Right ventricle myocardium inferior (tissue), 1 donor: ENCODE measurements at places on chromosomes 13 and 19.
A peak's percentile ranks its signal among the peaks of the same experiment; 100 is the strongest.

DNA sequence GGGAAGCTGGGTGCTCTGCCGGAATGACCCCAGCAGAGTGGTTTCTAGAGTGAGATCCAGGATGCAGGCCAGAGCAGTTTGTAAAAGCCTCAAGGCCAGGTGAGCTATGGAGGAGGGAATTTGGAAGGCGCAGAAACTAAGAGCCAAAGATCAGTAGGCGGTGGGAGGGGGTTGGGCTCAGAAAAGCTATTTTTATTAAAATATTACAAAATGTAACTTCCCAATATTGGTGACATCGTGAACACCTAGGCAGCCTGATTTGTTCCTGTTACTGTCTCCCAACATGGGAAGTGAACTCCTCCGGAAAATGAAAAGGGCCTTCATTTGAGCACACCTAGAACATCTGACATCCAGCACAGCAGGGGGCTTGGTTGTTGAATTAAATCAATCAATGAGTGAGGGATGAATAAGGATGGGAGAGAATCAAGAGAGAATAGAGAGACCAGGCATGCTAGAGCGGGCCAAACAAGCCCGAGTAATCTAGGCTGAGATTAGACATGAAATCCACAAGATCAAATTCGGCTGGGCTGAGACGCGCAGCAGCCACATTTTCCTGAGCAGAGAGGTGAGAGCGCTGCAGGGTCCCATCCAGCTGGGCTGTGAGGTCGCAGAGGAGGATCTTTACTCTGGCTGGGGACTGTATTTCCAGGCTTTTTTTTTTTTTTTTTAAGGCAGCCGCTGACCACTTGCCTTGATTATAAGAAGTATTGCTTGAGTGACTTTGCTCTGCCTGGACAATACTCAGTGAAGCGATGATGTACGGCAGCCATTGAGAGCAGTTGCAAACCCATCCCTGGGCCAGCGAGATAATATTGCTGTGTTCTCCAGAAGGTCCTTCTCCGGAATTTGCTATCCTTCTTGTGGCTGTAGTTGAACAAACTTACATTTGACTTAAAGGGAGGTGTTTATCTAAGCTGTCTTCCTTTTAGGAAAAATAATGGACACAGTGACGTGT lies 178.0 kb upstream of the KL start:
- DNase-seq, result no peak

GRCh38 chr13:32261567-32261966 lies 53.6 kb downstream of the ZAR1L start:
- peak; percentile 75 for DNase-seq

- no peak for DNase-seq
Observed at GRCh38 chr19:48418317-48419064, 25.0 kb downstream of the GRIN2D start.

- DNase-seq, result no peak
Observed at GRCh38 chr19:34540811-34541557, 59.4 kb downstream of the WTIP start.

DNA sequence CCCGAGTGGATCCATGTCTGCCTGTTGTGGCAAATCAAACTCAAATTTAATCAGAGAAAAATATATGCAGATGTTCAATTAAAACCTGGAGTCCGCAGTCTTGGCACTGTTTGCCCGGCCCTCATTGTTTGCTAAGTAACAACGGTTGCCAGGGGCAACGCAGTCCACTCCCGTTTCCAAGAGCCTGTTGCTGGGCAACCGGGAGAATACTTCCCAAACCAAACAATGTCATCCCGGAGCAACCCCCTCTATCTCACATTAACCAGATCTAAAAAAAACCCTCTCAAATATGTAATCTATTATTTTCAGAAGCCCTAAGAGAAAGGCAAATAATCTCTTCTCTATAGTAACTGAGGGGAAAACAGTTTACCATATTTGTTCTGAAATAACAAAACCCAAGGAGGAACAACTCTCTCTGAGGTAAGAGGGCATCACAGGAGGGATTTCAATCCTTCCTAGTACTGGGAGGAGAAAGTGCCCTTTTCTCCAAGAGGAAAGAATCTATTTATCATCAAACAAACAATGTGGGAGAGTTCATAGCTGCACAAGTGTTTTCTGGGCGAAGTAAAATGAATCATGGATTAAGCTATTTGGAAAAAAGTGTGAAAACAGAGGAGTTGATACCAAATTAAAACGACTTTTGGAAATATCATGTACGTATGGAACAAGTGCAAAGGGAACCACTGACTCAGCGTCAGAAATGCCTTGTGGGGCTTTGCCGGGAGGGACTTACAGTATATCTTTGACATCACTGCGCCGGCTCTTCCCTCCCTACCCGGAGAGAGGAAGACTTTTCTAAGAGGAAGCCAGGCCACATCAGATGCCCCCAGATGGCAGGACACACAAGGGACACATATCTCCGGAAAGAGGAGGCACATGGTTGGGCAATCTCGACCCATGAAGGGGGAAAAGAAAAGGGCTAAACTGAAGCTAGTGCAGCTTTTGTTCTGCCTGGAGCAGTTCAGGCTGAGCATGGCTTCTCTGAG lies 43.3 kb downstream of the RFX2 start:
- peak; percentile 98 for DNase-seq

- no peak for DNase-seq
Observed at GRCh38 chr13:46119883-46120614, 15.2 kb upstream of the CPB2 start.

GRCh38 chr19:8269724-8270123 lies 38.4 kb downstream of the CD320 start:
- DNase-seq, result no peak

- no peak for DNase-seq
Observed at GRCh38 chr13:60108589-60108988, 55.1 kb downstream of the DIAPH3 start.

DNA sequence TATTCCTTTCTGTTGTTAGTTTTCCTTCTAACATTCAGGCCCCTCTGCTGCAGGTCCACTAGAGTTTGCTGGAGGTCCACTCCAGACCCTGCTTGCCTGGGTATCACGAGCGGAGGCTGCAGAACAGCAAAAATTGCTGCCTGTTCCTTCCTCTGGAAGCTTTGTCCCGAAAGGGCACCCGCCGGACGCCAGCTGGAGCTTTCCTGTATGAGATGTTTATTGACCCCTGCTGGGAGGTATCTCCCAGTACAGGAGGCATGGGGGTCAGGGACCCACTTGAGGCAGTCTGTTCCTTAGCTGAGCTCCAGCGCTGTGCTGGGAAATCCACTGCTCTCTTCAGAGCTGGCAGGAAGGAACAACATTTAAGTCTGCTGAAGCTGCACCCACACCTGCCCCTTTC lies 259.1 kb downstream of the SLC7A1 start:
- no peak for DNase-seq

- DNase-seq, result no peak
Observed at GRCh38 chr13:39528661-39528980, 74.4 kb downstream of the LHFPL6 start.

- DNase-seq, result no peak
Observed at GRCh38 chr19:49744946-49745381, 18.1 kb downstream of the TSKS start.

- DNase-seq, result peak; percentile 45
Observed at GRCh38 chr19:44927746-44928145, 13.3 kb downstream of the APOC1 start.

GRCh38 chr13:106522112-106522705 lies 13.3 kb downstream of the EFNB2 start:
- no peak for DNase-seq

- DNase-seq, result no peak
Observed at GRCh38 chr13:74017301-74018061, 116.7 kb downstream of the KLF12 start.
